ENCODE measurements at places on chromosomes 2 and 18. TPM values are rescaled to one million over a fixed set of nuclear protein-coding genes. Genes with fewer than 3 reads are reported as not detected.

GRCh38 chr2:47309952-47310800 is 92.8 kb upstream of the MSH2 start:
- no peak for DNase-seq

- no peak for DNase-seq
Observed at GRCh38 chr2:142165790-142166189, 35.0 kb upstream of the LRP1B start.

DNA sequence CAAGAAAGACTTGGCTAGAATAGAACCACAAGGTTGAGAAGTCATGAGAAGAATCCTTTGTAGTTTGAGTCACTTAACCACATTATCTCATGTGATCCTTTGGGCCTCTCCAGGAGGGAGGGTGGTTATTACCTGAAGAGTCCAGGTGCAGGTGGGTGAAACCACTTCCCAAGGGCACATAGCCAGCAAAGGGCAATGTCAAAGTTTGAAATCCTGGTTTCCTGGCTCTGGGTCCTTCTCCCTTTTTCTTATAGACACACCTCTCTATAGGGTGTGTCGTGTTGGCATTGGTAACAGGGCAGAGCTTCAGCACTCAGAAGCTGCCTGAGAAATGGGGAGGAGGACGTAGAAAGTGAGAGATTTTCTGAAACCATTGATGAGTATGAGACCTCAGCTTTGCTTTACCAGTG is 137.9 kb downstream of the MGAT5 start:
- no peak for DNase-seq

DNA sequence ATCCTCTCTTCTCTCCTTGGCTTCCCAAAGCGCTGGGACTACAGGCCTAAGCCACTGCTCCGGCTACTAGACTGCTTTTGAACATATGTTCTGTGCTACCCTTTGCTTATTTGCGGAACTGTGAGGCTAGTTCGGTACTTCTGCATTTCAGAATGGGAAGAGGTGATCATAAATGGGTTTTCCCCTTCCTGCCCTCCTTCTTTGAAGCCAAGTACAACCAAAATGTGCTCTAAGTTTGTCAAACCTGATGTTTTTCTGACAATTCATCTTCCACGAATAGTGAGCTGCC is 1.7 kb upstream of the ESCO1 start:
- no peak for DNase-seq

The TGOLN2 gene
- 128 TPM for polyA plus RNA-seq

Data from right renal pelvis (tissue), 4 donors.